ENCODE measurements at places on chromosomes 2 and 18.

DNA sequence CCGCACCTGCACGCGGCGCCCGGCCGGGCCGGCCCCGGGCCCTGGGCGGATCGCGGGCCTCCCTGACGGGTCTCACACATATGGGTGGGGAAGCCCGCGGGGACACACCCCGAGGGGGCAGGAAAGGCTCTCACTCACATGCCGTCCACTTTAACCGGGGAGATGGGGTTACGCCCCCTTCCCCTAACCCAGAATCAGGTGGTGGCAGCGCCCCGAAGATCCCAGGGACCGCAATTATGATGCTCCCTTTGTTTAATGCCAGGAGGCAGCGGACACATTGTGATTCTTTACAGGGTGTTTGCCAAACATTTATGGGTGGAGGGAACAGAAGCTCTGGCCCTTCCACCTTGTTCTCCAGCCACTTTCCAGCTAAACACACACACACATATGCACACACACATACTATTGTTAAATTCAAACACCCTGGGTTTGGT is 424 bp upstream of the ANKRD44 start:
- DNase-seq = no peak

DNA sequence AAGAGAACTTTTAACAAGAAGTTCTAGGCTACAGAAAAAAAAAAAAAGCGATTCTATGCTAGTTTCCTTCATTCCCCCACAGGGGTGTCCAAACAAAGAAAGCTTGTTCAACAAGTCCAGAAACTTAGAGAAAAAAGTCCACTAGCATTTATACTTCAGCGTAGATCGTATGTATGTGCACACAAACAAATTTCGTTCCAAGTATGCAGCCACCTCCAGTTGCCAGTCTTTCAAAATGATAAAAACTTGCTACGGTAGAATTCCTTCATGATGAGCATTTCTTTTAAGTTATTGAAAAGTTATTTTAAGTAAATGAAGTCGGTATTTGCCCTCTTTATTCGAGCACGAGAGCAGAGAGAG is 3.7 kb upstream of the OTX1 start:
- no peak for DNase-seq

DNA sequence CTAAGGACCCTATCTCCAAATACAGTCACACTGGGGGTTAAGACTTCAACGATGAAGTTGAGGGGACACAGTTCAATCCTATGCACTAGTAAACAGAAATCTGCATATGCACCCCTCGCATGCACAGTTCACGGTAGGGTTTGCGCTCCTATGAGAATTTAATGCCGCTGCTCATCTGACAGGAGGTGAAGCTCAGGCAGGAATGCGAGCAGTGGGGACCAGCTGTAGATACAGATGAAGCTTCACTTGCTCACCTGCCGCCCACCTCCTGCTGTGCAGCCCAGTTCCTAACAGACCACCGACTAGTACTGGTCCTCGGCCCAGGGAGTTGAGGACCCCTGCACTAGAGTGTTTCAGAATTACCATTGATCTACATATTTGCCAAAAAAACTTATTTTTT is 40.0 kb upstream of the FAHD2A start:
- DNase-seq = no peak

- DNase-seq = no peak
Observed at GRCh38 chr2:160397530-160397865, 96.1 kb downstream of the RBMS1 start.

DNA sequence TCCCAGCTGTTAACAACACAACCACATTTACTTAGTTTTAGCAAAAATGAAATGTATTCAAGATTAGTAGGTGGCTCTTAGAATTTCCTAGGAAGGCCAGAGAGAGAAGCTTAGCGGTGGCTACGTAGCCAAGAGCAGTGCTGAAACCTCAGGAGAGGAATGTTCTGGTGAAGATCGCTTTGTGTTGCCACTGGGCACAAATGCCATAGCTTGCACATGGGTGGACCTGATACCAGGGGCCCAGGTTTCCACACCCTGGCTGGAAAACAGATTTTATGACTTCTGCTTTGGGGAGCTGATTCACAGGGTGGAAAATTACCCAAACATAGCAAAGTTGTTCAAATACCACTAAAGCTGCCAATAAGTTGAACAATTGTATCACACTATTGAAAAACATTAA is 43.4 kb downstream of the THUMPD2 start:
- DNase-seq = no peak

DNA sequence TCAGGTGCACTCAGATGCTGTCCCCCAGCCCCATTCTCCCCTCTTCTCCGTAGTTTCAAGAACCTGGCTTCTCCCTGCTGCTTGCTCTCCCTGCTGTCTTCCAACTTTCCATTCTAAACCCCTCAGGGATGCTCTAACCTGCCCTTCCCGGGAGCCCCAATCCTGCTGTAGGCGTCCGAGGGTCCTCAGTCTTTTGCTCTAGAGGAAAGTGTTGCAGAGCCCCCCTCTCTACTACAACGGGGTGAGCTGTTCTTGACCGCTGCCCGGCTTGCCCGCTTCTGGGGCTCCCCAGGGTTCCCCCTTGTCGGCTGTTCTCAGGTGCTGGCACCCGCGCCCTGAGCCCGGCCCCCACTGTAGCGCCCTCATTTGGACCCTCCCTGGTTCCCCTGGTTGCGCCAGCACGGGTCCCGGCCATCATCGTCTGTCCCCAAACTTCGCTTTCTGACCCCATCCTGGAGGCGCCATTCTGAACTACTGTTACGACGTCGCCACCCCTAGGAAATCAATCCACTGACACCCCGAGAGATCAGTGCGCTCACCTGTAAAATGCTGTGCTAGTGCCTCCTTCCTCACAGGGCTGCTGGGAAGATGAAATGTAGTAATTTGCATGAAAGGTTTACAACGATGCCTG is 31.9 kb upstream of the REG3G start:
- no peak for DNase-seq

DNA sequence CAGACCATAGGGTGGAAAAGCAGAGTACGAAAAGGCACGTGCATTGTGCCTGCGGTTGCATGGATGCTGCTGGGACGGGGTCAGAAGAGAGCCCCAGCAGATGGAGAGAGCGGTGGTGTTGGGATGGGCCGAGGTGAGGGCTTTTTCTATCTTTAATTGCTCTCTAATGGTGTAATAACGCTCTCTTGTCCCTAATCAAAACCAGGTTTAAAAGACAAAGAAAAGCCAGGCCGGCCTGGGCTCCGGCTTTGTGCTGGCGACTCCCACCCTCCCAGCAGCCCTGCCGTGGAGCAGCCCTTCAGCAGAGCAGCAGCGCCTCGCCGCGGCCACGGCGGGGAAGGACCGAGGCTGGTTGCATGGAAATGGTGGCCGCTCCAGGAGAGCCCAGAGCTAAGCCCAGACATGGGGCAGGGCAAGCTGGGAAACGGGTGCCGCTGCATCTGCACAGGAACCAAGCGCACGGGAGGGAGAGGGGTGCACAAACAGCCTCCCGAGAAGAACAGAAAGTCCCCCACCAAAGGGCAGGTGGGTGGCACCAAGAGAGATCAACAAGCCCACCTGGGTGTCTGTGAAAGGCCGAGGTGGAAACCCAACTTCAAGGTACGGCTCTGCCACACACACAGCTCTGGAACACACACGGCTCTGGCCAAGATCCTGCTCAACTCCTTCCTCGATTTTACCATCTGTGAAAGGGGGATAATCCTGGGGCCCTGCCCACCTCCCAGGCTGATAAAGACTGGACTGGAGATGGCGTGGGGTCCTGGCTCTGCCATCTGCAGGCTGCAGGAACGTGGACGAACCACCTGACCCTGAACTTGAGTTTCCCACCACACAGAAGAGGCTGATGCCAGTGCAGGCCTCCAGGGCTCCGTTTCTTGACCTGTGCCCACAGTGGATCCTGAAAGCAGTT is 15.0 kb downstream of the HS1BP3 start:
- no peak for DNase-seq

DNA sequence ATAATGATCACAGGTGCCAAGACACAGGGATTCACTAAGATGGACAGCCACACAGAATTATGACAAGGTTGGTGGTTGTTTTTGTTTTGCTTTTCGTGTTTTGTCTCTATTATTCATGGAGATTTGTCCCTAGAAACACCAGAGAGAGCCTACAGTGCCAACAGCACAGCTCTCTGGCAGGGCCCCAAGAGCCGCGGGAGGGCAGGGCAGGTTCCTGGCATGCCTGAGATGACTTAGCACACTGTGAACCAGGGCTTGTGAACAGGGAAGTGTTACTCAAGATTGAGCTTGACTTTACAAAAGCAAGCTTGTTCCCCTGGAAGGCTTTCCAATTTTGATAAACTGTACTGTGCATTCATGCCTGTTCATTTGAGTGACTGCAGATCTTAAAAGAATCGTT is 437.4 kb upstream of the SALL3 start:
- no peak for DNase-seq

- no peak for DNase-seq
Observed at GRCh38 chr2:21406911-21407310, 283.1 kb downstream of the TDRD15 start.

GRCh38 chr2:26630669-26631360 is 10.4 kb downstream of the CIB4 start:
- no peak for DNase-seq

DNA sequence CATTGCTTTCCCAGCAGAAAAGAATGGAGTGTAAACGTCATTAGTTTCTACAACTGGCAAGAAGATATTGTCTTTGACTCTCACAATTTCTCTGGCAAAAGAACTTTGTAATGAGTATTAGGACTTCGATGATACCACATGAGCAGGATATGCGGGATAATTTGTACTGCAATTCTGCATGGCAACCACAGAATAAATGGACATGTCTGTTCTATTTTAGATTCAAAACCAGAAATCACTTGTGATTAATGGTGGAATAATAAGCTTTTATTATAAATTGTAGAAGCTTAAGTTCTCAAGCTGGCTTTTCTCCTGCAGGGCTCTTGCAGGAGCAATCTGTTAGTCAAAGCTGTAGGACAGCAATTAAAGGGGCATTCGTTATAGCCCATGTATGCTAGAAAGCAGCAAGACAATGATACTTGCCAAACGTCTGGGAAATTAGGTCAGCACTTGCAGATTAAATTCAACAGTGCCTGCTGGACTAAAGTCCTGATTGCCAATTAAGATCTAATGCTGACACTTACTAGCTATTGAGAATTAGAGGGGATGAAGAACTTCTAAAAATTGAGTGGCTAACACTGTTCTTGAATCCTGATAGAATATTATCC is 177.9 kb downstream of the PTH2R start:
- DNase-seq = no peak

Measured in activated naive CD8-positive, alpha-beta T cell treated with anti-CD3 and anti-CD28 coated beads, Interleukin-2, amount 50 U/mL, for 16 hours (primary cell).